ENCODE measurements at places on chromosomes 1 and 21. TPM values are rescaled to one million over a fixed set of nuclear protein-coding genes. Genes with fewer than 3 reads are reported as not detected.

The CELA2A gene
- not detected for total RNA-seq

GRCh38 chr1:28815533-28816185, 3.7 kb downstream of the OPRD1 start:
- DNase-seq, result no peak

The GPA33 gene
- total RNA-seq, result not detected

The TNFRSF1B gene
- 5.0 TPM for total RNA-seq

DNA sequence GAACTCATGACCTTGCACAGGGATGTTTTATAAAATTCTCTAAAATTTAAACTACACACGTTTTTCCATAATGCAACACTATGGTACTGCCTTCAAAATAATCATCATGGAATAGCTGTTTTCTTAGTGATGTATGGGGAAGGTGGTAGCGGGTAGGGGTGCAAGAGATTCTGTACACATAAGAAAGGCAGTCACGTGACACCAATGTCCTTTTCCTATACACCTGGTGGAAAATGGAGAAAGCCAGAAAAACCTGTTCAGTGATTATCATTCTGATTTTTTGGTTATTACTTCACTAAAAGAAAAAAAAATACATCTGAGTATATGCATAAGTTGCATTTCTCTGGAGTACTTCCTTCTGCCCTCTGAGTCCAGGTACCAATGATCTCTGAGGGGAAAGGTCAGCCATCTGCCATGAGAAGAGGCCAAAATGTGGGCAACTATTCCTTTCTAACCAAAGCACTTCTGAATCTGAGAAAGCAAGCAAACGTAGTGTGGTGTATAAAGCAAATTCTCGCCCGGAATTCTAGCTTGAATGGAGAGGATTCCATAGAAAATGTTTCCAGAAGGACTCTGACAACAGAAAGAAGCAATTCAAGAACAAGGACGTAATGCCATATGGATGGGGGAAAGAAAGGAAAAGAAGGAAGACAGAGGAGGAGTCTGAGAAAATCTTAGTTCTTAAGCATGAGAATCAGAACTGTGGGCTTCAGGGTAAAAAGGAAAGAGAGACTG, 137.3 kb downstream of the RERE start:
- DNase-seq, result no peak

The CD48 gene
- not detected for total RNA-seq

DNA sequence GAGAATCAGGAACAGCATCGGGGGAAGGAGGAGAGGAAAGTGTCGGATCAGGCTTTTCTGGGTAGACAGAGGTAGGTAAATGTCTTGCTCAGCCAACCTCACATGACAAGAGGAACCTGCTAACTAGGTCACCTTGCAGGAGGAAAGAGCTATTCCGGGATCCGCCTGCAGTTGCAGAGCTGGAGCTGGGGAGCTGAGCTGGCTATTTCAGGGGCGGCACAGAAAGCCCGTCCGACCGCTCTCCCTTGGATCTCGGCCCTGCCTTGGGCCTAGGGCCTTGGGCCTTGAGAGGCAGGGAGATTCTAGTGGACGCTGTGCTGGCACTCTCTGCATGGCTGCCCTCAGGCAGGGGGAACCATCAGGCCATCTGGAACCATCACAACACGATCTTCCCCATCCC, 56.5 kb upstream of the CTPS1 start:
- no peak for DNase-seq

The MTMR11 gene
- 1.7 TPM for total RNA-seq

DNA sequence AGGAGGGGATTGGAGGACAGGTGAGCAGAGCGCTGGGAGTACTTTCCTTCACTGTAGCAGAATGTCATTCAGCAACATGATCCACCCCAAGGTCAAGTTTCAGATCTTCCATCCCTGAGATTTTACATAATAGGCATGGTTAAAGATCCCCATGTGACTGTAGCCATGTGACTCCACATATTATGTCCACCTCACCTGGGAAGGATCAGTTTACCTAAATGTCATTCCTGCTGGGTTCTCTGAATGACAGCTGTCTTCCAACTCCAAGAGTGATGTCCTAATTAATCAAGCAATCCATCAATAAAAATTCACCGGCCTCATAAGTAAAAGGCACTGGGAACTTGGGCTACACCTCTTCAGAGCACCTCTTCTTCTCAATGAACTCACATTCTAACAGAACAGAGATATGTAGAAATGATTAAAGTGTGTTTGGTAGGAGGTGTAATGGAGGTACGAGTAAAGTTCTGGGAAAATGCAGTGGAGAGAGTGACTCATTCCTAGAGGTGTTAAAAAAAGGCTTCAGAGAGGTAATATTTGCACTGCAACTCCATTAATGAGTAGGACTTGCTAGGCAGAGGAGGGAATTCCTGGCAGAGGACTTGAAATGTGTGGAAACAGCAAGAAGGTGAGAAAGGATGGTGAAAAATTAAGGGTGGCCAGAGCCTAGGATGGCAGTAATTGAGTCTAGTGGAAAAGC, 22.2 kb upstream of the MAPKAPK2 start:
- no peak for DNase-seq

GRCh38 chr1:36187800-36188593, 32.0 kb downstream of the MAP7D1 start:
- DNase-seq, result peak; percentile 92

Data from IMR-90 (cell line).